ENCODE measurements at places on chromosomes 4 and X. TPM values are rescaled to one million over a fixed set of nuclear protein-coding genes. Genes with fewer than 3 reads are reported as not detected.

GRCh38 chrX:12610079-12610478 is 181.1 kb upstream of the PRPS2 start:
- no peak for DNase-seq

DNA sequence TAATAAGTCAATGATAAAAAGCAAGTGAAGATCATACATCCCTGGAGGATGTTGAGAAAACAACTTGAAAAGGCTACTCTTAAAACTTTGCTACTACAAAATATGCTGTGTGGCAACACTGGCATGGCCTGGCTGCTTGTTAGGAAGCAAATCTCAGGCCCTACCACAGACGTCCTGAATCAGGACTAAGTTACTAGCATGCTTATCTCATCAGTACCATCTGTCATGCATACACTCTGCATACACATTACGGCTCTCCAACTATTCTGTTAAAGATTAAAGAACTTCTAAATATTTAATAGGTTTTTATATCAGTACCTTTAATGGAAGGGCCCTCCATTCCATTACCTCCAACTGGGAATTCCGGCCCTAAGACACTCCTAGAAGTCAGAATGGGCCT is 8.2 kb downstream of the PAPSS1 start:
- no peak for DNase-seq

DNA sequence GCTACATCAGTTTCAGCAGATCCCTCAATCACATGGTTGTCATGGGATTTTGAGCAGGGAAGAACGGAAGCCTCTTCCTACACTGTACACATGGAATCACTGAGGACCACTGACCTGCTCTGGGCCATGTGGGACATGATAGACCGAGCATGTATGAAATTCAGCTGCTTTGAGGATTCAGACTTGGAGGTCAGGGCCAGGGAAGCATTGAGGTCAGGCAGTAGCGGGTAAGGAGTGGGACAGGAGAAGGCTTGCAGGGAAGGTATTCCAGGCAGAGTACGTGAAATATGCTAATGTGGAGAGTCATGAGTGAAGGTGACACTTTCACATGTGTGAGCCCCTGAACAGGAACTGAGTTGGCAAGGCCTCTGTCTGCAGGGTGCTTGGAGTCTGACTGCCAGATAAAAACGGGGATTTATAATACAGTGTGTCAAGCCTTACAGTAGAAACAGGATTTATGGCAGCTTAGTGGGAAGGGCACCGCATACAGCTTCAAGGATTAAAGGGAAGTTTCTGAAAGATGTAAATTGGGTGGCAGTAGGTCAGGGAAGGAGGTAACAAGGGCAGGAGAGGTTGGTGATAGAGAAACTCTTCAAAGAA is 111.7 kb downstream of the STK32B start:
- no peak for DNase-seq

GRCh38 chr4:163440040-163440439 is 33.5 kb downstream of the TKTL2 start:
- no peak for DNase-seq

KCNIP4 gene
- 5.7 TPM for total RNA-seq

GRCh38 chr4:54516556-54517215 is 141.1 kb upstream of the KIT start:
- no peak for DNase-seq

DNA sequence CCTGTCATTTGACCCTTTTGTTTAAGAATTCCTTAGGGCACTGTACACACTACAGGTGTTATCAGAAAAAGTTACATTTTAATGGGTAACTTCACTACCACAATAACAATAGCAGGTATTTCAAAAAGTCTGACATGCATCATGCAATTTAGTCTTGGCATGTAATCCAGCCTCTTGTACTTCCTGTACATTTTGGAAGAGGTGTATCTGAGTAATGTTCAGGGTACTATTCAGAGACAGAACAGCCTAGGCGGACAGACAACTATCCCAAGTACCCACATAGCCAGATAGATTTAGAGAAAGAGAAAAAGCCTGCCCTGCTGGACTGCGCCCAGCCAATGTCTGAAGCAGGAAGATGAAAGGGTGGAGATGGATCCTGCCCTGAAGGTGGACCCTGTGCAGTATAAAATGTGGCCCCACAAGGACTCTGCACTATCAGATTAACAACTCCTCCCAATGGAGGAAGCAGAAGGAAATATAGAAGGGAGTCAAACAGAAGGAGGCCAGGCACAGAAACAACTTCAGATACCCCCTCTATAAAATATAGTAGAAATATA is 8.5 kb downstream of the UGT2B7 start:
- DNase-seq, result no peak

DNA sequence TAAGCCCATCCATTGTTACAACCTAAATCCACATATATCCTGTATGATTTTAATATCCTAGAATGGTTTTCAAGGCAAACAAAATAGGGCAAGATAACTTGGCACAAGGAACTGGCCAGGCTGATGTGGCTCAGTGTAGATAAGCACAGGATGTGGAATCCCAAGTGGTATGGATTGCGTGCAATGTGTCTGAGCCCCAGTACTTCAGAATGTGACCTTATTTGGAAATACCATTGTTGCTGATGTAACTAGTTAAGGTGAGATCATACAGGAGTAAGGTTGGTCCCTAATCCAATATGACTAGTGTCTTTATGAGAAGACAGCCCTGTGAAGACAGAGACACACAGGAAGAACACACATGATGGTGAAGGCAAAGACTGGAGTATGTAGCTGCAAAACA is 72.4 kb downstream of the IL21 start:
- no peak for DNase-seq

TMEM144 gene
- total RNA-seq, result 22.1 TPM

Measured in thyroid gland (tissue), 4 donors.